ENCODE measurements at places on chromosomes 3 and 15.

DNA sequence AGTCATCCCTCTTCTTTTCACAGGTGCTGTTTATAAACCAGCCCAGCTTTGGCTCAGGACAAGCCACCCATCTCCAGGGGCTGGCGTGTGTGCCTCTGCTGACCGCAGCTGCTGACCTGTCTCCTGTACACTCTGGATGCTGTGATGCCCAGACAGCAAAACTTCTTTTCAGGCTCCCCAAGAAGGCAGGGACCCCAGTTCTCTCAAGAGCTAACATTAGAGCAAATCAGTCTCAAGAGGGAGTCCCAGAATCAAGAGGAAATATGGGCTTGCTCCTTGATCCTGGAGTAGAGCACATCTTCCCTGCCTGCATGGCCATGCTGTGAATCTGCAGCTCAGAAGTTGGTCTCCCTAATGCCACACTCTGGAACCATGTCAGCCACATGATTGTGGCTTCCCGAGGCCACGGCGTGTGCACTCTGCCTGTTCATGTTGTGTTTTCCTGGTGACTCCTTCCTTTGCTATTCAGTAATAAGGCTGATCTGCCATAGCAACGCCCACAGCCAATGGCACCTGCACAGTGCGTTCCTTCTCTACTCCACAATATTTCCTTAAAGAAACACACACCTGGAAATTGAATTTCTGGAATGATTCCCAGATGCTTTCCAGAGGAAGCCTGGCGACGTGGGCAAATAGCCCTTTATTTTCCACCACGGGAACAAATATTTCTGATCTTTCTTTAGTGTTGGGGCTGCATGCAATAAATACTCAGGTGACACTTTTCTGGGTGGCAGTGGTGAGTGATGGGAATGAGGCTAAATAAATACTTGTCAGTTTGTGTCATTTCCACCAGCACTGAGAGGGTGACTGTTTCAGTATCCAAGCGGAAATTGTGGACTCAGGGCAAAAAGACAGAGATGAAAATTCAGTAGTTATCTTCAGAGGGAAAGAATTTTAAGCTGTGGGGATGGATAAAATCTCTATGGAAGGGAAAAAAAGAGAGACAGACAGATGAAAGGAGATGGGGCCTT is 21.9 kb upstream of the THSD4 start:
- DNase-seq = no peak

- DNase-seq = peak; percentile 82
These were observed 50.6 kb downstream of the SERP1 start for GRCh38 chr3:150495563-150496168.

DNA sequence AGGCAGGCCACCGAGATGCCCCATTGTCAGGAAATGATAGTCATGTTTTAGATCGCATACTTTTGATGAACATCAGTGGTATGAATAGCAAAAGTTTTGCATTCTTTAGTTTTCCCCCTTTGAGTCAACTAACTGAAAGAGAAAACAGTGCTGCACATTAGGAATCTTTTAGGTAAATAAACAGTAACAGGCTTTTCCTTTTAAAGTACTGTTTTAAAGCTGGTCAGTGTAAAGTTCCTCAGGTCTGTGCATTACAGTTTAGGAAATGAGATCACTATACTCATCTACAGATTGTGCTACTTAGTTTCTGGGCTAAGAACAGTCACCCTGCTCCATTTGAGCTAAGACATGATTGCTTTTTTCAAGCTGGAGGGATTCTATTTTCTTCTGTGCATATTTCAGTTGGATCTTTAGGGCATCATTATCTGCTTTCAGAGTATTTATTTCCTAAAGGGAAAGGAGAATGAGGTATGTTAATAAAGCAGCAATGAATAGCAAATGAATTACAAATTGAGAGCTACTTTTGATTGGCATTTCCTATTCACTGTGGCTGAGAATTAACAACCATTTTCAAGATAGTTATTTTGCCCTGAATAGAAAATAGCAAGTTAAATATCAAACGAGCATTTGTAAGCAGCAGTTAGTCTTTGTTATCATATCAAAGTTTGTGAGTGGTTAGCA is 36.5 kb downstream of the FAM98B start:
- DNase-seq = no peak

- no peak for DNase-seq
These were observed 100.5 kb downstream of the NAALADL2 start for GRCh38 chr3:174959556-174960065.

GRCh38 chr15:95267481-95267880 is 1036.1 kb downstream of the MCTP2 start:
- DNase-seq = no peak

DNA sequence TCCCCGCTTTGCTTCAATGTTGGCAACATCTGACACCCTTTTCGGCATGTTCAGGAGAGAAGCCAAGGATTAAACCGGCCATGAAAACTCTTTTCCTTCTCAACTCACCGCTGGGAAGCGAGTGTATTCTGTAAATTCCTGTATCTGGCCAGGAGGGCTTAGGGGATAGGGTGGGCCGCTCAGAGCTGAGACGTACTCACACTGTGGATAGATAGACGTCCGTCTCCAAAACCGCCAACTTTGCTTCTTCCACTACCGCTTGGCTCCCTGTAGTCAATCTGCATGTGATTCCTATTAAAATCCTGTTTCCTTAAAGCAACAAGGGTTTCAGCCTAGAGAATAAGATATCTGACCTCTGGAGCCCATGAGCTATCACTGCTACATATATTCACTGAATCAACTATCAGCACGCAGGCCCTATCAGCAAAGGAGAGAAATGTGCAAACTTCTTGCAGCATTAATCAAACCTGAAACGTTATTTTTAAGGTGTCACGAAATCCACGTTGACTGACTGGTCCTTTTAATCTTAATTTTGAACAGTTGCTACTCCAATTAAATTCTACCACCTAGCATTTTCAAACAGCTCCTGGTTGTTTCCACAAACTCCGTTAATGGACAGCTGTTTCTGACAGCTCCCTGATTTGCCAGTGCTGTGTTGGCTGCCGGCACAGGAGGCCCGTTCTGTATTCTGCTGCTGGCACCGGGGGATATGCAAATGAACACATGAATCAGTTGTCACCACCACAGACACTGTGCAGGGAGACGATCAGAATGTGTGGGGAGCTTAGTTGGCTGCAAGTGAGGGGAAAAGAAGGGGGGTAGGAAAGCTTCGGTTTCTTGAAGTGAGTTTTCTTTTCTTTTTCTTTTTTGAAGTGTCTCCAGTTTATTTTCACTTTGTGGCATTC is 438.9 kb upstream of the ARRDC4 start:
- DNase-seq = no peak

DNA sequence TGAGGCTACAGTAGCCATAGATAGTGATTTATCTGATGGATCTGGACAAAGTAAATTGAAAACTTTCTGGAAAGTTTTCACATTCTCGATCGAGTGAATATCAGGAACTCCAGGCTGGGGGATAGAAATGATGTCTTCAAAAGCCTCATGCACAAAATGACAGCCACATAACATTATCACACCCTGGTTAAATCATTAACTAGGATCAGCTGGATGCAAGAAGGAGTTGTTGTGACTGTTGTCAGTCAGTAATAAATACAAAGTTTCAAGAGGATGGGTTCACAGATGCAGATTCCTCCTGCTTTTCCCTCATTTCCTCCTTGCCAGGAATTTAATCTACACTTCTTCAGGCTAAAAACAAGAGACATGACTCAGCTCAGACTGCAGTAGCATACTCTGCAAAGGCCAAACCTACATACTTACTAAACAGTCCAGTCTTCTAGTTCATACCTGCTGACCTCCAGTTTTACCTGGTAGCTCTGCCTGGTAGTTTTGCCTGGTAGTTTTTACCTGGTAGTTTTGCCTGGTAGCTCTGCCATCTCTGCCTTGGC is 40.9 kb downstream of the C2CD4A start:
- no peak for DNase-seq

DNA sequence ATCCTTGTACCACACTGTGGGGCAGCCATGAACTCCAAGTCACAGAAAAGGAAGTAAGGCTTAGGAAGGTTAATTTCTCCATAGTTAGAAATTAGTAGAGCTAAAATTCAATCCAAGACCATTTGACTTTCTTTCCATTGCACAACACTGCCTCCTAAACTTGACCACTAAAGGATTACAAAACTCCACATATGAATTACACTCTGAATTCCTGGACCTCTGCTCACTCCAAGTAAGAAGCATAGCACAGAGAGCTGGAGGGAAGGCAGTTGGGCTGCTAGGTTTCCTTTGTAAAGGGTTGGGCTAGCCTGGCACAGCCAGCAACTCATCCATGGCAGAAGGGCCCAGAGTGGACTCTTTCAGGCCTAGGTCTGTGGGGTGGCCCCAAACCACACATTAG is 134.4 kb downstream of the MYLK start:
- DNase-seq = no peak

DNA sequence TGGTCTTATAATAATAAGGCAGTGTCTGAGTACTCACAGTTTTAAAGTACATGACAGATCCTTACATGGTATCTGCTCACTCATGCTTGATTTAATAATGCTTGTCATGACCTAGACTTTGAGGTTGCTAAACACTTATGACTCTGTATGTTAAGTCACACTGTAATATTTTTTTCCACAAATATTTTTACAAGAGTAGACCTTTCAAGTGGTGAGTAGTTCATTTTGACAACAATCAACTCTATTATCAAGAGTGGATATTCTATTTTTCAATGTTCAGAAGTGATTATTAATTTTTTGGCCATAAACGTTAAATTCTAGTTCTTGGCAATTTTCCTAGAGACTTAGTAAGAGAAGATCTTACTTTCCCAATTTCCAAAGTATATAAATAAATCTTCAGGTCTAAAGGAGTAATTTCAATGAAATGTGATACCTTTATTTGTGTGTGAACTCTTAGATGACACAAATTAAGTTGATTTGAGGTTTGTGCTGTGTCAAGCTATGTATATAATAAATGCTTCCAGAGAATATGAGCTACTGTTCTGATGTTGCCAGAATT is 104.5 kb downstream of the NLGN1 start:
- no peak for DNase-seq

GRCh38 chr3:186783731-186784515 is 546 bp downstream of the EIF4A2 start:
- peak; percentile 75 for DNase-seq

DNA sequence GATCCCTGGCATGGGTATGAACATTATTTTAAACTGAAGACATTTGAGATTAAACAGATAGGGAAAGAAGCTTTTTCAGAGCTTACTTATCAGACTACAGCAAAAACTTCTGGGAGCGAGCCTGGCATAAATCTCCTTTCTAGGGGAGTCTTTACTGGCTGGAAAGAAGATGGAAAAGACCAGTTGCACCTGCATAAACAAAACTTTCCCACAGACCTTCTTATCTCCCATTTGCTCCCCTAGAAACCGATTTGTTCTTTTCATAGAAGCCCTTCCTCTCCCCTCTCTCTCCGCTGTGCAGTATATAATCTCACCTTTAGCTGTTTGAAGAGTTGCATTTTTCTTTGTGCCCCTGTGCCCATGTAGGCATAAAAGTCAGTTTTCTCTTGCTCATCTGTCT is 93.2 kb downstream of the CHRNA7 start:
- DNase-seq = no peak

DNA sequence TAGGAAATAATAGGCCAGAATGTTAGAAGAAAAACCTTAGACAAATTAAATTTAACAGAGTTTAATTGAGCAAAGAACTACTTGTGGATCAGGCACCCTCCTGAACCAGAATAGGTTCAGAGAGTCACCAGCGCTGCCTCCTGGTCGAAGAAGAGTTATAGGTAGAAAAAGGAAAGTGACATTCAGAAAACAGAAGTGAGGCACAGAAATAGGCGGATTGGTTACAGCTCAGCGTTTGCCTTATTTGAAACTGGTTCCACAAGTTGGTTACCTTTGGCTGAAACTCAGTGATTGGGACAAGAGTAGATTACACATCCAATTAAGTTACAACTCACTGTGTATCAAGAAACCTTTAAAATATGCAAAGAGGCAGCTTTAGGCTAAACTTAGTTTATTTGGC is 4.4 kb downstream of the AADAC start:
- DNase-seq = no peak

- DNase-seq = no peak
These were observed 37.0 kb downstream of the GOLM2 start for GRCh38 chr15:44325568-44325967.

DNA sequence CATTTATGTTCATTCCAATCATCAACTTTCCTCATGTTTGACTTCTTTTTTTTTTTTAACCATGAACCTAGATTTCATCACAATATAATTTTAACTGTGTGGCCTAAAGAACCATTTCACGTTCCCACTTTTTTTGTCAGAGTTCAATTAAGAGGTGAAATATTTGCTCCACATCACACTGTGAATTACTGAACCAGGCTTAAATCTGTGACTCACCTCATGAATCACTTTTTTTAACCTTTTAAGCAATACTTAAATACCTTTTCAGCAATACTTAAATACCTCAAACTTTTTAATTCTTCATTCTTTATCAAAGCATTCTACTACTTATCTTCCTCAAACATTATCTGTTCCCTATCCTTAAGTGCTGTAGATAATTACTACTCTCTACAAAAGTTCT is 137.6 kb downstream of the SI start:
- no peak for DNase-seq

DNA sequence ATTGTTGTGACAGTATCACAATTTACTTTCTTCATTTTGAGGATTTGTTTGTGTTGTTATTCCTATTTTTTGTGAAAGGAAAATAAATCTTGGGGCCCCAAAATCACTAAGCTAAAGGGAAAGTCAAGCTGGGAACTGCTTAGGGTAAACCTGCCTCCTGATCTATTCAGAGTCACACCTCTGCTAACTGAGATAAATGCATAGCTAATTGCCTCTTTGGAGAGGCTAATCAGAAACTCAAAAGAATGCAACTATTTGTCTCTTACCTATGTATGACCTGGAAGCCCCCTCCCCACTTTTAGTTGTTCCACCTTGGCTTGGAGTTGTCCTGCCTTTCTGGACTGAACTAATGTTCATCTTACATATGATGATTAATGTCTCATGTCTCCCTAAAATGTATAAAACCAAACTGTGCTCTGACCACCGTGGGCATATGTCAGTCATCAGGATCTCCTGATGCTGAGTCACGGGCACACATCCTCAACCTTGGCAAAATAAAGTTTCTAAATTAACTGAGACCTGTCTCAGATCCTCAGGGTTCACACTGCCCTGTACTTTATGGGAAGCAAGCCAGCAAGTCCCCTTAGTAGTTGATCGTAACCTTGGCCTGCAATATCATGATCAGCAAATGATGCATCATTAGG is 523.2 kb upstream of the GOLIM4 start:
- no peak for DNase-seq

- DNase-seq = no peak
These were observed 114.5 kb downstream of the RARB start for GRCh38 chr3:25542492-25543039.

GRCh38 chr3:124854009-124854408 is 33.2 kb downstream of the ITGB5 start:
- no peak for DNase-seq

Data from hematopoietic multipotent progenitor cell treated with erythropoietin and hydrocortisone succinate and interleukin-3 and kit ligand, for 8 days (in vitro differentiated cells).